ENCODE measurements at places on chromosomes 5 and 9. TPM values are rescaled to one million over a fixed set of nuclear protein-coding genes. Genes with fewer than 3 reads are reported as not detected.

- DNase-seq = no peak
Measured at GRCh38 chr9:99663297-99663696, 158.4 kb upstream of the NR4A3 start.

DNA sequence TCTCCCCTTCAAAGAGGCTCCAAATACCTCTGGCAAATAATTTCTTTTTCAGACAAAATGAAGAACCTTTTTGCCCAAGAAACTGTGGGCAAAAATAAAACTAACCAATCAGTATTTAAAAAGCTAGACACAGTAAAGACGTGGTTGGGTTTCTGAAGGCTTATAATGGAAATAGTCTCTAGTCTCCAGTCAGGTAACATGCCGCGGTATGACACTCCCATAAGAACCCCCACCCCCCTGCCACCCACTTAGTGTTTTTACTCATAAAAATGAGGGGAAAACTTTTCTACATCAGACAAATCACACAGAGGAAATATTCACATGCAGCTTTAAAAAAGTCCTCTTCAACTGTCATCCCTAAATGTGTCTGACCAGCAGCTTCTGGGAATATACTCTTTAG is 105.3 kb downstream of the THBS4 start:
- DNase-seq = no peak

GRCh38 chr5:162174358-162174974 is 106.9 kb downstream of the GABRG2 start:
- no peak for DNase-seq

DNA sequence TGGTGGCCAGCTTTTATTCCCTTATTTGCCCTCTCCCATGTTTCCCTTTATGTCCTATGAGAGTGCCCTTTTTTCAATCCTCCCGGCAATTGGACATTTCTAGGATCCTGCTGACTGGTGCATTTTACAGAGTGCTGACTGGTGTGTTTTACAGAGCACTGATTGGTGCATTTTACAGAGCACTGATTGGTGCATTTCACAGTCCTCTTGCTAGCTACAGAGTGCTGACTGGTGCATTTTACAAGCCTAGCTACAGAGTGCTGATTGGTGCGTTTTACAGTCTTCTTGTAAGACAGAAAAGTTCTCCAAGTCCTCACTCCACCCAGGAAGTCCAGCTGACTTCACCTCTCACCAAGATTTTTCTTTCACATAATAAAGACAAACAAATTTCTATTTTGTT is 15.4 kb upstream of the FANCC start:
- no peak for DNase-seq

DNA sequence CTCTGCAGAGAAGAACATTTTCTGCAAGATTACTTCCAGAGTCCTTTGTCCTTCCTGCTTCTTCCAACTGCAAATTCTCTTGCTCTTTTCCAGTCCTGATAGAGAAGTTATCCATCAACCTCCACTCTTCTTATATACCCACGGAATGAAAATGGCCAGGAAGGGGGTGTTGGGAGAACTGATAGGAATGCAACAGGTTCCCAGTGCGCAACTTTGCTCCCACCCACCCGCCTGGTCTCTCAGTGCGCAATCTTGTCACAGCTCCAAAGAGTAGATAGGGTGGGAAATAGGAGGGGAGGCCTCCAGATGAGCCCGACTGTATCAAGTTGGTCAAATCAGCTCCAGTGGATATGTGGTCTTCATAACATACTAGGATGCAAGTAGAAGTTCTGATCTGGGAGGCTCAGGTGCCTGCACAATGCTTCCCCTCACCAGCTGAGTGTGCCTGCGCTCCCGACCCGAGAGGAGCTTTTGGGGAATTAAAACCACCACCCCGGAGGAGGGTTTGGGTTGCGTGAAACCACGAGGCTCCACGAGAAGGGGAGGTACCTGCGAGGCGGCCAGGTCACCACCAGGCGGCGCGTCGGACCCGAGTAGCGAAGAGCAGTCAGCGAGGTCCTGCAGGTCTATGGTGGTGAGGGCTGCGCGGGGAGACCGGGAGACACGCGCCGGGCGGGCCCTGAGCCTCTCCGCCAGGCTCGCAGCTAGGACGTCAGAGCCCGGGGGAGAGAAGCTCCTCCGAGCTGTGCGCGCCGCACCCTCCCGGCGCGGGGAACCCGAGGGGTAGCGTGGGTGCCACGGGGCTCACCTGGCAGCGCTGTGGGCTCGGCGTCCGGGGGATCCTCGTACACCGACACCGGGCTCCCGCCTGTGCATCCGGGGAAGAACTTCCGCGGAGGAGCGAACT is 835 bp downstream of the MCIDAS start:
- DNase-seq = peak; percentile 53

- DNase-seq = peak; percentile 24
Measured at GRCh38 chr5:89399548-89399947, 516.6 kb upstream of the MEF2C start.

- no peak for DNase-seq
Measured at GRCh38 chr9:89740722-89741121, 135.9 kb downstream of the GADD45G start.

Gene ANXA6
- 32.5 TPM for total RNA-seq

GRCh38 chr5:102651466-102651865 is 103.6 kb upstream of the PAM start:
- peak; percentile 5 for DNase-seq

DNA sequence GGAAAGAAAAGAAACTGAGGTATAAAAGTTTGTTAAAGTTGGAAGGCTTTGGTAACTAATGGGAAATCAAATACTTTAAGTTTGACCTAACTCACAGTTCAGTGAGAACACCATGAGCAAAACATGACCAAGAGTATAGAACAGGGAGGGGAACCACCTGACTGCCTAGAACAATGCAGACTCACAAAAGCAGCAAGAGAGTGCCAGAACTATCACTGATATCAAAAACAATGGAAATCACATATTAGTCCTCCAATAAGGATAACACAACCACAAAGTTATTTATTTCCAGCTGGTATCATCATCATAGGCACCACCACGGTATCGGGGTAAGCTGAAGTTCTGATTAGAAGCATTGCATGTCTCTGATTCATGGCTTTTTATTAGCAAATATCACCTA is 77.5 kb downstream of the TRPM6 start:
- DNase-seq = peak; percentile 61

Gene GALNT12
- total RNA-seq = 0.17 TPM

Gene FGF10
- not detected for total RNA-seq

DNA sequence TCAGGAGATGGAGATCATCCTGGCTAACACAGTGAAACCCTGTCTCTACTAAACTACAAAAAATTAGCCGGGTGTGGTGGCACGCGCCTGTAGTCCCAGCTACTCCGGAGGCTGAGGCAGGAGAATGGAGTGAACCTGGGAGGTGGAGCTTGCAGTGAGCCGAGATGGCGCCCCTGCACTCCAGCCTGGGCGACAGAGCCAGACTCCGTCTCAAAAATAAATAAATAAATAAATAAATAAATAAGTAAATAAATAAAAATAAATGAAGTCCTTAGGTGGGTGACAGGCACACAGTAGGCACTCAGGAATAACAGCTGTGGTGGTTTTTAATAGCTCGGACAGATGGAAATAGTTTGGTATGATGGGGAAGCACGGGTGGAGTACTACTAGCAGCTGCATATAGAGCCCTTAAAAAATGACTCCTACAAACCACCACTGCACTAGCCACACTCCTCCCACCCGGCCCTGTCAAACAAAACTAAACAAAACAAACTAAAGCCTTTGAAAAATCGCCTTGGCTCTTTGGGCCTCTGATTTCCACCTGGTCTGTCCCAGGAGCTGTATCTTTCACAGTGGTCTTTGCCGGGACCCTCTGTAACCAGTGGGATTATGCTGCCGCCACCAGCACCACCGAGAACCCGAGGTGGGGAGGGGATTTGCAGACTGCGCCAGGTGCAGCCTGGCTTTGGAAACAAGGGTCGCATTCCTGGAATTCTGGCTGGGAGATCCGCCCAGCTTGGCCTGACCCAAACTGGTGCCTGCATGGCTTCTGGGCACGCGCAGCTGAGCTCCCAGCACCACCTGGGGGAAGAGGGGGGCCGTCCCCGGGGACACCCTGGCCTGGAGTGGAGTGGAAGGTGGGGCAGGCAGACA is 5.1 kb upstream of the WDR5 start:
- no peak for DNase-seq

- DNase-seq = peak; percentile 43
Measured at GRCh38 chr5:89120719-89121118, 237.7 kb upstream of the MEF2C start.

Gene OCLN
- total RNA-seq = 38.5 TPM

Gene DPH7
- 46.2 TPM for total RNA-seq

- DNase-seq = no peak
Measured at GRCh38 chr5:10625700-10626472, 62.0 kb downstream of the ANKRD33B start.

DNA sequence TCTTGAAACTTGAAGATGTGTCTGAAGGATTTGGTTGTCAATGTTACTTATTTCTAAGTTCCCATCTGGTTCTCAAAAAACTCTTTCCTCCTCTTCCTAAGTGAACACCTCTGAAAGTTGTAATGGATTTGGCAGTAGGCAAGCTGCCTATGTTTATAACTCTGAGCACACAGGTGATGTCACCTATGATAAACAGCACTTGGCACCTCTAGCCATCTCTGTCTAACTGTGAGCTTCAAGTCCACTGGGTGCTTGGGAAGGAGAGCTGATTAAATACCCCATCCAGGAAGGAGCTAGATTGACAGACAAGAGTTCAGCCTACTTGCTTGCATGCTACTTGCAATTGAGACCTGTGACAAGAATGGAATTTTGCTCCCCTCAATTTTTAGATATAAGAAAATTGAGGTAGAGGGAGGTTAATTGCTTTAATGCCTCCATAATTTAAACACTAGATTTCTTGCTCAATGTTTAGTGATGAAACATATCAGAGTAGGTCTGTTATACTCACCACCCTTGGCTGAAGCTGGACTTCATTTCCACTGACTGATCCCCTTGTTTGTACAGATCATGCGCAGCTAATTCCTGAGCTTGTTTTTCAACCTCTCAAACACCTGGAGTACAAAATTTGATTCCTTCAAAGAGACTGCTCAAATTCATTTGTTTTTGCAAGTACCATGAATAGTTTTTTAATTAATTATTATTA is 49.9 kb downstream of the PDE4D start:
- no peak for DNase-seq

Gene DBH
- not detected for total RNA-seq

- DNase-seq = no peak
Measured at GRCh38 chr5:142073362-142073988, 35.1 kb upstream of the NDFIP1 start.

- DNase-seq = no peak
Measured at GRCh38 chr9:545480-545879, 296.0 kb upstream of the DMRT1 start.

DNA sequence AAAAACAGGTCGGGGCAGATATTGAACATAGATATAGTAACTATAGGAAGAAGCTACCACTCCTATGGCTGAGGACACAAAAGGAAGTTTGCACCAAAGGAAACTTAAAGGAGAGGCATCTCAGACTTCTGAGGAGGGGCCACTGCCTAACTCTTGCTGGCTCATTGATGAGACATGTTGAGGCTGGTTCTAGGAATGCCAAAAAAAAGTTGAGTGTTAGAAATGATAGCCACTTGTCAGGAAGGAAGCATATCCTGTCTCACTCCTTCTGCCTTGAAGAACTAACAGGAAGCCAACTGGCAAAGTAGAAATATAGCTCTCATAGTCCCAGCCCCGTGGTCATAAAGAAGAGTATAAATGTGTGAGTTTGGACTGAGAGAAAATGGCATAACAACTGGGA is 23.3 kb upstream of the STOM start:
- peak; percentile 78 for DNase-seq

- peak; percentile 96 for DNase-seq
Measured at GRCh38 chr9:33620738-33621439, 96.8 kb downstream of the ANKRD18B start.

DNA sequence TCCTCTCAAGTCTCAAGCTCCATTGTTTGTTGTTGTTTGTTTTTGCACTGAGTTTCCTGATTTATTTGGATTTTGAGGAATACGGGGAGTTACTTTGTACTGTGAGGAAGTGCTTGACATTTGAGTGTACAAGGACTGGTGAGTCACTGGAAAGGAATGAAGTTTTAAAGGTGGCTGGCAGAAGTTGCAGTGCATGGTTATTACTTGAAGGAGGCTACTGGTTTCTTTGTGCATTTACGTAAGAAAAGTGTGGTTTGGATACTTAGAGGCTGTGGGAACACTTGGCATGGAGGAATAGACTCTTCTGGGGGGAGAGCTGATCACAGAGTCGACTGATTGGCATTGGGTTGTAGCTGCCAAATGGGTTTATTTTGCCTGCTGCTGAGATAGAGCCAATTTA is 919.0 kb downstream of the TAF11L14 start:
- DNase-seq = peak; percentile 82

- DNase-seq = no peak
Measured at GRCh38 chr5:180499684-180500083, 5.5 kb downstream of the CNOT6 start.

DNA sequence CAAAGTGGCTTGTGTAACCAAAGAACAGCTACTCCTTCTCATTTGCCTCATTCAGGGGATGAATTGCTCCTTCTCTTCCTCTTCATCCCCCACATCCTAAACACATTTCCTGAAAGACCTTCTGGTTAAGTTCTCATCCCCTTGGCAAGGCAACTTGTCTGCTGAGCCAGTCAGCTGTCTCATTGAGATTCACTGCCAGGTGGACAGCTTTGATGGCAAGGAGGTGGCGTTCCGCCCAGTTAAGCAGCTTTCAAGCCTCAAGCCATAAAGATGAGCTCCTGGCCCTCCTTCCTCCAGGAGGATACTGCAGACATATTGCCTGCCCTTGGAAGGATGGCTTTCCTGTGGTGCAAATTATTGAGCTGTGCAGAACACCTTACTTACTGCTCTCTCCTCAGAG is 448.6 kb upstream of the MPDZ start:
- DNase-seq = no peak

DNA sequence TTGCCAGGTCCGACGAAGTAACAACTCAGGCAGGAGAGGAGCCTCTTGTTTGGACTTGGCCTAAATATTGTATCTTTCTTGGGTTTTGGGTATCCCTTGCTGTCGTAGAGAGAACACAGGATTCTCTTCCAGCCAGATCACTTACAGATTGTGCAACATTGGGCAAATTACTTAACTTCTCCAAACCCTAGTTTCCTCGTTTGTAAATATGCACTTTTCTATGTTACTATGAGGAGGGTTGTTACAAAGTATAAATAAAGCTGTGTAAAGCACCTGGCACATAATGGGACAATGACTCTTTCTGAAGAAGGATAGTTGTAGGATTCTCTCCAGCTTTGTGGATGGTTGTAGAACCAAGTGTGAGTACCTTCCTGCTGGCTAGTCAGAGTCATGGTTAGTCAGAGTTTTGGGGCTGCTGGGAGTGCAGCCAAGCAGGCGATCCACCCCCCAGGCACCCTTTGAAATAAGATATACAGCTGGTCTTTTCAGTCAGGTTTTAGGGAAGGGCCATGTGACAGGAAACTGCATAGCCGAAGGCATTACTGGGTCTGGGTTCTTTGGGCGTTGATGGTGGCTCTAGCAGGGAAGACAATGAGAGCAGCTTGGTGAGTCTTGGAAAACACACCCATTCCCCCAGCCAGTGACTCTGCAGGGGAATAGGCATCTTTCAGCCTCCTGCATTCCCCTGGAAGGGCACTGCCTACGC is 49.9 kb upstream of the GDNF start:
- peak; percentile 99 for DNase-seq

- DNase-seq = no peak
Measured at GRCh38 chr5:56128113-56128512, 105.0 kb downstream of the ANKRD55 start.

GRCh38 chr5:174376726-174377373 is 331.3 kb downstream of the NSG2 start:
- no peak for DNase-seq
